ENCODE measurements at places on chromosomes 3 and 15.

DNA sequence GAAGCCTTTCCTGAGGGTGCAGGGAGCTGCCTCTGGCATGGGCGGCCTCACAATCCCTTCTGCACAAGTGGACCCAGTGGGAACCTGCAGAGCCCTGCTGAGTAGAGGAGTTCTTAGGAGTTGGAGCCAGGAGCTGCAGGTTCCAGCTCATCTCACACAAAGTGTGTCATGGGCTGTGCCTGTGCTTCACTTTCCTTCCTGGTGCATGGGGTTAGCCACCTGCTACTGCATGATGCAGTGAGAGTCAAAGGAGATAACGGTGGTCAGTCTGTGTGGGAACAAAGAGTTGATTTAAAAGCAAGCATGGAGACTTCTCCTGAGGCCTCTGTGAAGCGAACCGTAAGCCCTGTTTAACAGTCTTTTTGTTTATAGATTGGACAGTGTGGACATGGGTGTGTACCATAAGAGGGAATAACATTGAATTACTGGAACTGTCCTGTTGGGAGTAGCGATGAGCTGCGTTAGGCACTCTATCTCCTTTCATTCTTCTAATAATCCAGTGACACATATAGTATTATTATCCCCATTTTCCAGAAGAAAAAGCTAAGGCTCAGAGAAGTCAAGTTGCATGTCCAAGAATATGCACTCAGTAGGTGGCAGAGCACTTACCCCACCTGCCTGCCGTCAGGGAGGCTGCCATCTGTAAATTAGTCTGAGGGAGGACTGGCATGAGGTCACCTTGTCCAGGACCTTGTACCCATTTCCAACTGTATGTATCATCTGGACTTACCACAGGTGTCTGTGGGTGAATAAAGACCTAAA lies 68.7 kb upstream of the PRR23C start:
- no peak for DNase-seq

- DNase-seq = peak; percentile 73
Measured at GRCh38 chr15:45919806-45920205, 285.0 kb downstream of the SQOR start.

DNA sequence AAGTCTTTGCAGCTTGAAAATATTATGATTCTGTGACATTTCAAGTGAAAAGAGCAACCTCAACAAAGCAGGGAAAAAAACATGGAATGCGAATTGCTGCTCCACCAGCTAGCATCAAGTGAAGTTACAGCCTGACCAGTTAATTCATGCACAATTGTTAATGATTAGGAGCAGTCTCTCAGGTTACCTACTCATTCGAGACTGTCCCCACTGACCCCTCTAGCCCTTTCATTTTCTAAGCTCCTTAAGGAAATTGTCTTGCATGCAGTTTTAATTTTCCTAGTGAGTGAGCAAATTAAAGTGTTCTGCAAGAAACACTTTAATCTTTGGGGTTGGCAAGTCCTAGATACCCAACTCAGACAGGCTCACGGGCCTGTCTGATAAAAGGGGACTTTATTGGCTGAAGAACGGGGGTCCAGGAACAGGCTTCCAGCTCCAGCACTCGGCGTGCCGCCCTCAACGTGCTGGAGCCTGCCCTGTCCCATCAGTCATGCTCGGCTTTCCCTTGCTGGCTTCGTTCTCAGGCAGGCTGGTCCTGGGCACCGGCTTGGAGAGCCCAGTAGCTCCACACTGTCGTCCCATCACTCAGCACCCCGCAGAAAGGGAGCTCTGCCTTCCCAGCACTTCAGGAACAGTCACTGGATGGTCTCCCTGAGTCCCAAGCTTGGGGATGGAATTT lies 18.3 kb downstream of the PODXL2 start:
- DNase-seq = no peak

GRCh38 chr3:63900459-63900858 lies 11.7 kb downstream of the SCAANT1 start:
- DNase-seq = no peak

DNA sequence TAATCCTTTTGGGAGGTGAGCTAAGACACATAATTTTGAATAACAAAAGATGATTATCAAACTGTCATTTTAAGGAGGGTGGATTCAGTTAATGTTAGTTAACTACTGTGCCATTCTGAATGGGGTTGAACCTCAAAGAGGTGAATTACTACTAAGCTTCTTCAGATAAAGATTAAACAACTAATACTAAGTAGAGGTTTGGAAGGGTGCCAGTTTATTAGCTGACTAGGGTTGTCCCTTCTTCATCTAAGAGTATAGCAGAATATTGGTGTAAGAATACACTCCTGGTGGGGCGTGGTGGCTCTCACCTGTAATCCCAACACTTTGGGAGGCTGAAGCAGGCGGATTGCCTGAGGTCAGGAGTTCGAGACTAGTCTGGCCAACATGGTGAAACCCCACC lies 123.1 kb upstream of the LRRFIP2 start:
- DNase-seq = no peak

DNA sequence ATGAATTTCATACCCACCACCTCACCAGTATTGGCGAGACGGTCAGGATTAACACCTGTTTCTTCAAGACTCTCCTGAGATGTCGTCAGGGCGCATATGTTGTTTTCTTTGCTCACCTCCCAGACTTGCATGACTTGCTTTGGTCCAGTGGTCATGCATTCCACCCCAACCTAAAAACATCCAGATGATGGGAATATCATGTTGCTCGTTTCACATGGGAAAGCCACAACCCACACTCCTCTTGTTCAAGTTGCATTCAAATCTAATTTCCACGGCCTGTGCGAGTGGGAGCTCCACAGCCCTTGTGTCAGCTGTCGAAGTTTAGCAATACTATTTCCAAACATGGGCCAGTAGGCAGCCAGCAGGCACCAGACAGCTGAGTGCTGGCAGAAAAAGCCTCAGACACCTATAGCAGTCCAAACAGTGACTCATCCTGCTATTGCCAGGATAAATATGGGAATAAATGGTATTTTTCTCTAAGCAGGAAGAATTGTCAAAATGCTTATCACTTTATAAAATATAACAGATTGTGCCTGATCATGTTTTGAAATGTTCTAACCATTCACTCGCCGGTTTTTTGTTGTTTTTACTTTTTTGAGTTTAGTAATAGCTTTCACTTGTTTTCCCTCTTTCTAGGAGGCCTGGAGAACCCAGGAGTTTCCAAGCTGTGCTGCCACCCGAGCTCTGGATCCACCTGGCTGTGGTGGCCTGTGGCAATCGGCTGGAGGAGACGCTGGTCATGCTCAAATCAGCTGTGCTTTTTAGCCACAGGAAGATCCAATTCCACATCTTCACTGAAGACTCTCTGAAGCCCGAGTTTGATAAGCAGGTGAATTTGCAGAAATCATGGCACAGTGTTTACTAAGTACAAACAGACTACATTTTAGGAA lies 20.1 kb downstream of the GXYLT2 start:
- DNase-seq = peak; percentile 35

DNA sequence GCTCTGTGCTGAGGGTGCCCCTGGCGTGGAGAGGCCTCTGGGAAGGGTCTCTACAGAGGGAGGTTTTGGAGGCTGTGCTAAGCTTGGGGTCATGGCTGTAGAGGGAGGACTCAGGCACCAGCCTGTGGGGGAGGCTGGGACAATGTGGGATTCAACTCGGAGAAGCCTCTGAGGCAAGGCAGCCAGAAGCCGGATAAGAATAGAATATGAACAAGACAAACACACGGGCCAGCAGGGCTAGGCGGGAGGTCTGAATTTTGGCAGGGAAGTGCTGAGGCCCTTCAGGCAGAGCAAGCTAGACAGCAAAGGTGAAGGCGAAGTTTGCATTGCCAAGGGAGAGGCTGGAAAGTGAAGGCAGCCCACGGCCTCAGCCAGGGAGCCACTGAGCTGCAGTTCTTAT lies 612.1 kb upstream of the NR2F2 start:
- DNase-seq = no peak

DNA sequence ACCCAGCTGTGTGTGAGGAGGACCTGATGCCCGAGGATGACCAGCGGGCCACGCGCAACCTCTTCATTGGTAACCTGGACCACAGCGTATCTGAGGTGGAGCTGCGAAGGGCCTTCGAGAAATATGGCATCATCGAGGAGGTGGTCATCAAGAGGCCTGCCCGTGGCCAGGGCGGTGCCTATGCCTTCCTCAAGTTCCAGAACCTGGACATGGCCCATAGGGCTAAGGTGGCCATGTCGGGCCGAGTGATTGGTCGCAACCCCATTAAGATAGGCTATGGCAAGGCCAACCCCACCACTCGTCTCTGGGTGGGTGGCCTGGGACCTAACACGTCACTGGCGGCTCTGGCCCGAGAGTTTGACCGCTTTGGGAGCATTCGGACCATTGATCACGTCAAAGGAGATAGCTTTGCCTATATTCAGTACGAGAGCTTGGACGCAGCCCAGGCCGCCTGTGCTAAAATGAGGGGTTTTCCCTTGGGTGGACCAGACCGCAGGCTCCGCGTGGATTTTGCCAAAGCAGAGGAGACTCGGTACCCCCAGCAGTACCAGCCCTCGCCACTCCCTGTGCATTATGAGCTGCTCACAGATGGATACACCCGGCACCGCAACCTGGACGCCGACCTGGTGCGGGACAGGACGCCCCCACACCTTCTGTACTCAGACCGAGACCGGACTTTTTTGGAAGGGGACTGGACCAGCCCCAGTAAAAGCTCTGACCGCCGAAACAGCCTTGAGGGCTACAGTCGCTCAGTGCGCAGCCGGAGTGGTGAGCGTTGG lies 1.5 kb downstream of the RBM15B start:
- no peak for DNase-seq

- no peak for DNase-seq
Measured at GRCh38 chr15:42031198-42031915, 10.5 kb upstream of the PLA2G4E start.

GRCh38 chr3:20325563-20325962 lies 139.6 kb upstream of the SGO1 start:
- DNase-seq = no peak

- no peak for DNase-seq
Measured at GRCh38 chr3:141784531-141784930, 21.3 kb downstream of the GRK7 start.

DNA sequence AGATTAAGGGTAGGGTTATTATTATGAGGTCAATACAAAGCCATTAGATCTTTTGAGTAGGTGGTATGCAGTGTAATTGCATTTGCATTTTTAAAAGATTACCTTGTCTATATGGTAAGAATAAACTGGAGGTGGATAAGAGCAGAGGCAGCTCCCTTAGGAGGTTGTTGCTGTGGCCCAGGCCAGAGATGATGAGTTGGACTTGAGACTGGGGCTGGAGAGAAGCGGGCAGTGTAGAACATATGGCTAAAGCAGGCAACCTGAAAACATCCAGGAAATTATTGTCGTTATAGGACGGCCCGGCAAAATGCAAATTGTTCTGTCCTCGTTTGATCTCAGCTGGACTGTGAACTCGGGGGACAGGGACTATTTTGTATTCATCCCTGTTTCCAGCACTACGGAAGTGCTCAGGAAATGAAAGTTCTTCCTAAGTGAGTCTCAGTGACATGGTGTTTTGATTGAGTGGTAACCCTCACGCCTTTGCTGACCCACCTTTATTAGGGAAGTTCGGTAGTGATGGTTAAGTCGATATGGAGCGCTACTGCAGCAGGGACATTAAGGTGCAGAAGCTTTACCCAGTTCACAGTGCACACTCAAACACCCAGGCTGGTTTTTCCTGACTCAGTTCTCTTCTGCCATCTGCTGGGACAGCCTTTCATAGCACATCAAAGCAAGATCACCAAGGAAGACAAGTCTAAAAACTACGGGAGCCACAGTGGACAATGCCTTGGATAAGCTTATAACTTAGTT lies 27.2 kb upstream of the VPS33B start:
- peak; percentile 62 for DNase-seq

- DNase-seq = no peak
Measured at GRCh38 chr15:33341953-33342352, 31.2 kb downstream of the RYR3 start.

DNA sequence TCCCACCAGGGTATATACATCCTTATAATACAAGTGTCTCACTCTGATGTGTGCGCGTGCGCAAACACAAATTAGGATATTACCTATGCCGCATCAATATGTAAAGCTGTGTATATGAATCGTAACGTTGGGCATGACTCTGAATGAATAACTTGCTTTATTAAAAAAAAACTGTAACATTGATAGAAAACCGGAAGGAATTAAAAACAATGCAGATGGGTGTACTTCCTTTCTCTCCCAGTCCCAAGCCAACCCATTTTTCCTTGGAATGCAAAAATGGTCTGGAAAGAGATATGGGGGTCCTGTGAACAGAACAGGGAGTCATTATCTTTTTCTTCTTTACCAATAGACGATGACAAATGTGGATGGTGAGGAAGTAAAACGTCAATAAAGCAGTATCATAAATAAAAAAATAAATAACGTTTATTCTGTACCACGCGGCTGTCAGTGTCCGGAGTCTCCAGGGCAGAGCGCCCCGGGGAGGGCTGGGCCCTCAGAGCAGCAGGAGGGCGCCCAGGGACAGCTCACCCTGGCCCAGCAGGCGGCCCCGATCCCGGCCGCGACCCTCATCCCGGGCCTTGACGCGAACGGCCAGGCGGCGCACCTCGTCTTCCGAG lies 1.6 kb downstream of the C2CD4B start:
- no peak for DNase-seq

DNA sequence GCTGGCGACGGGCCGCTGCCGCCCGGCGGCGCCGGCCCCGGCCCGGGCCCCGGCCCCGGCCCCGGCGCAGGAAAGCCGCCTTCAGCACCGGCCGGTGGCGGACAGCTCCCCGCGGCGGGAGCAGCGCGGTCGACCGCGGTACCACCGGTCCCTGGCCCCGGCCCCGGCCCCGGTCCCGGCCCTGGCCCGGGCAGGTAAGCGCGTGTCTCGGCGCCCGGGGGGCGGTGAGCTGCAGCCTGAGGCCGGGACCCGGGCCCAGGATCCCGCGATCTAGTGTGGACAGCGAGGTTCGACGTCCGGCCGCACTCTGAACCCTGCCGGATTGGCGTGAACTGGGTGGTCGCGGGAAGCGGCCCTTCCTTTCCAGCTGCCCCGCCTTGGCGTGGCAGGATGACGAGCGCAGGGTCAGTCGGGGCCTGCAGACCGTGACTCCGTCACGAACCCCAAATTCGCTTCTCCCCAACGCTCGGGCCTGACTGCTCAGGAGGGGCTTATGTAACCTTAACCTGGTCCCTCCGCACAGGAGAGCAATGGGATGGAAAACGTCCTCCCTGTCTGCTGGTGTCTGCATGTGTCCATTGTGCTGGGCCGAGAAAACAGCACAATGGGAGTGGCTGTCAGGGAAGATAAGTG lies 472 bp downstream of the BSN start:
- DNase-seq = no peak

DNA sequence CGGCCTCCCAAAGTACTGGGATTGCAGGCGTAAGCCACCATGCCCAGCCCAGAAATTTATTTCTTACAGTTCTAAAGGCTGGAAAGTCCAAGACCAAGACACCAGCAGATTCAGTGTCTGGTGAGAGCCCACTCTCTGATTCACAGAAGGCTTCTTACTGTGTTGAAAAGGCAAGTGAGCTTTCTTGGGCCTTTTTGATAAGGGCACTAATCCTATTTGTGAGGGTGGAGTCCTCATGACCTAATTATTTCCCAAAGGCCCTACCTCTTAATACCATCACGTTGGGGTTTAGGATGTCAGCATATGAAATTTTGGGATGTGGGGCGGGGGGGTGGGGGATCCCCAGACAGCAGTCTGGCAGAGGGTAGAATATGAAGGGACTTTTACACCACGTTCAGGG lies 47.5 kb upstream of the MEX3B start:
- DNase-seq = no peak
